ENCODE measurements at places on chromosomes 5 and 9.

- no peak for DNase-seq
Measured at GRCh38 chr9:126122901-126123616, 203.6 kb upstream of the MVB12B start.

GRCh38 chr9:98135938-98136337 lies 16.9 kb upstream of the TRIM14 start:
- DNase-seq, result no peak

DNA sequence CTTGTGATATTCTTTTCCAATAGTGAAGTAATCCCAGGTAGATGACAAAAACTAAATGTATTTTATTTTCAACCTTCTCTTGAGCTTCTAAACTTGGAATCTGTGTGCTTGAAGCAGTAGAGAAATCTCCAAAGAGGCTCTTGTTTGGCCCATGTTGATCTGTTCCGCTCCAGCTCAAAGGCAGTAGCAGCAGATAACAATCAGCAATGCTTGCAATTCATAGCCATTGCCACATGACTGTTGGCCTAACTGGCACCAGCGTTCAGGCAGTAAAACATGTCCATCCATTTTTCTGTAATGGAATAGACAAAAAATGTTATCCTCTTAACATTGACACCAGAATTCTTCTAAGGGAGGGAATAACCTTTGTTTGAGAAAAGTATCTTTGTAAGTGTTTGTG lies 270.7 kb upstream of the MSX2 start:
- no peak for DNase-seq

DNA sequence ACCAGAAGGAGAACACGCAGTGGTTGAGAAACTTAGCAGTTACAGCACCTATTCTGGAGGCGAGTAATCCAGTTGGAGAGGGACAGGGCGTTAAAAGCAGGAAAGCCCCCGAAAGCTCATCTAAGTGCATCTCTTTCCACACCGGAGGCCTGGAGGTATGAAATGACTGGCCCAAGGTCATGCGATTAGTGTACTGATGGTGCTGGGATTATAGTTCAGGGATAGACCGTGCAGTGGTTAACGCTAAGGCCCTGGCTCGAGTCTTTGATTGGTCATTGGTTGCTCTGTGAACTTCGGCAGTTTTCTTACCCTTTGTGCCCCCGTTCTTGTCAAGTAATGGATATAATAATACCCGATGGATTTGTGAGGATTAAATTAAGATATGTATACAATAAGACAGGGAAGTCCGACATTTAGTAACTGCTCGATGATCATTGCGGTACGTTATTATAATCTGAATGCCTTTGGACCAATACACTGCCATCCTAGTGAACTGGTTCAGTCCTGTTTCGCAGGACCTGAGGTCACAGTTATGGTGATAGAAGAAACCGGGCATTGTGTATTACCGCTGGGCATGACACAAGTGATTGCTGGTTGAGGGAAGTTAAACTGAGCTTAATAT lies 960 bp downstream of the CANX start:
- peak; percentile 36 for DNase-seq

GRCh38 chr5:80874162-80874561 lies 86.0 kb upstream of the RASGRF2 start:
- DNase-seq, result no peak

GRCh38 chr9:100700689-100701318 lies 122.9 kb downstream of the CAVIN4 start:
- DNase-seq, result peak; percentile 9

- no peak for DNase-seq
Measured at GRCh38 chr9:105485131-105485530, 37.3 kb downstream of the FSD1L start.

DNA sequence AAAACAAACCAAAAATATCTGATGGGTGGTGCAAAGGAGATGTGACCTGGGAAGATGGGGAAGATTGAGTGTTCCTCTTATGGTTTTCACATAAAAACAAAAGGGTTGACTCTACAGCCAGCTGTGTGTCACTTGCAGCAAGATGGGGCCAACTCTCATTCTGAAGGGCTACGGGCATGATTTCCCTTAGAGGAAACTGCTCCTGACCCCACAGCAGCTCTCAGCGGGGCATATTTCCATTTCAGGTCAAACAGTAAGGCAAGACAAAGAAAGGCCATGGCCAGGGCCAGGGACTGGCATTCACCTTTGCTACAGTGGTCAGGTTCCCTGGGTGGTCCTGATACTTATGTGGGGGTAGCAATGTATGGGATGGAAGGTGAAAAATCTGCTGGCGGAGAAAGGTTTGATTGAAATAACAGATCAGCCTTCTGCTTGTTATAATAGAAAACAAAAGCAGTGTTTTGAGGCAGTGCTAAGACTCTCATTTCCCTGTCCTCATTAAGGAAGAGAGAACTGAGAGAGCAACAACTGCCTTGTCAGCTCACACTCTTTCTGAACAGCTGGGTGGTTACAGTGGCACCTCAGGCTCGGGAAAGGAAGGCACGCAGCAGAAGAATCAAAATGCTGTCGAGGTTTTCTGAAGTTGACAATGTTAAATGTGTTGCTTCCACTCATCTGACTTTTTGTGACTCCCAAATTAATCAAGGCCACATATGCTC lies 120.7 kb upstream of the PCA3 start:
- DNase-seq, result no peak

GRCh38 chr5:146447734-146448380 lies 724 bp downstream of the TCERG1 start:
- DNase-seq, result peak; percentile 55

- no peak for DNase-seq
Measured at GRCh38 chr5:149608936-149609545, 27.7 kb downstream of the ARHGEF37 start.

- peak; percentile 62 for DNase-seq
Measured at GRCh38 chr5:142512043-142513042, 173.5 kb downstream of the FGF1 start.

DNA sequence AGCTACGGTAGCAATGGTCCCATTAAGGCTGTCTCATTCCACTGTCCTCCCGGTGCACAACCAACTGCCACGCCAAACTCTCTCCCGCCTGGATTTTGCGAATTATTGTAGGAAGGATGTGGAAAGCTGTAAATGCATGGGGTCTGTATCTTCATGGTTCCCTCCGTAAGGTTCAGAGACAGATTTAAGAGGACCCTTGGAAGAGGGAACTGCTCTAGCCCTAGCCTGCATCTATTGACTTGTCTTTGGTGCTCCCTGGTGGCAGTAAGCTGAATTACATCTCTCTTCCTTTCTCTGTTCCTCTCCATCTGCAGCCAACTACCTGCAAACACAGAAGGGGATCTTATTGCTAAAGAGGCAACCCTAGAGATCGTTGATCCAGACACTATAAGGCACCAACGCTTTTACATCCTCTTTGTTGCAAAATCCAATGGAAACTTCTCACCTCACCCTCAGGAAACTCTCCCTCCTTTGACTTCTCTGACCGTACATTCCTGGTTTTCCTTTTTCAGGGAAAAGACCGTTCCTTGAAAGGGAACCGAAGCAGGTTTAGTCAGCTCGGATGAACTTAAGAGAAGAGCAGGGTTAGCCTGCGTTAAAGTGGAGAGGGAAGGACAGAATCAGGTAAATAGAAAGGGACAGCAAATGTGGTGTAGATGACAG lies 11.9 kb downstream of the CAPSL start:
- peak; percentile 50 for DNase-seq

- no peak for DNase-seq
Measured at GRCh38 chr5:124045412-124045811, 533.4 kb downstream of the CSNK1G3 start.

DNA sequence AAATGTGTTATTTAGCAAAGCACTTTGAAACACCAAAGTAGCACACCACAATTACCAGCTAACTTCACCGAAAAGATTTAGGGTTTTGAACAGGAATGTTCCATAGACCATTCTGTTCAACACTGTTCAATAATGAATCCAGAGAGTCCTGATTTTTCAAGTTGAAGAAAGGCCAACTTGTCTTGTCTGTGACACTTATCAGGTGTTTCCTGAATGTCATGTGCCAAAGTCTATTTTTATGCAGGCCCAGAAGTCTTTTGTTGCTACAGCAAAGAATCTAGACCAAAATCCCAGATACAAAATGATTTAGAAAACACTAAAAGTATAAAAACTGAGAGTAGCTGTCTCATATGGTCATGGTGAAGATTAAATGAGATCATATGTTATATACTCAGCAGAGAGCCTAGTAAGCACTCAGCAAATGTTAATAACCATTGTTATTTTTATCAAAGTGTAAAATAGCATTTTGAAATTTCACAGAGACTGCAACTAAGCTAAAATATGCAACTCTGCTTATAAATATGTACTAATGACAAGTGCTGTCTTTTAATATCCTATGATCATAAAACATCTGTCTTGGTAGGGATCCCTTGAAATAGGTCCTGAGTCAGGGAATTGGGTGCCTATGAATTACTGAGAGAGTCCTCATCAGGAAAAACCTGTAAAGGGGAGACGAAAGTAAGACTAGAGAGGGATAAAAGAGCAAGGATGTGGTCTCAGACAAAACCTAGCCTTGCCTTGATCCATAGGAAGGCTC lies 122.4 kb upstream of the SLC12A2 start:
- no peak for DNase-seq

DNA sequence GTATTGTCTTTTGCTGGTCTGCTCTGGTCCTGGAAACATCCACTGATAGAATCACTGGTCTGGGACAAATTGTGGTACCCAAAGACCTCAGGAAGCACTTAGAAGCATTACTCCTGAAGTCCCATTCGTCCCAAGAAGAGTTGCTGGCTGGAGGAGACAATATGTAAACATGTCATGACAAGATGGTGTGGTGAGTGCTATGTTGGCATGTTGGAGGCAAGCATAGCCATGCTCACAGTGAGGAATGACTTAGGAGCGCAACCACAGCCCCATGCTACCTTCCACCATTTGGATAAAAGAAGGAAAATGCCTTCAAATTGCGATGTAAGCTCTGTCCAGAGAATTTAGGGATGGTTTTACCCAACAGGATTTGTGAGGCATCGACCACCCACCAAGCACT lies 115.8 kb upstream of the STC2 start:
- DNase-seq, result no peak

GRCh38 chr5:153641183-153641688 lies 150.8 kb downstream of the GRIA1 start:
- no peak for DNase-seq

GRCh38 chr5:145246961-145247744 lies 588.0 kb downstream of the PRELID2 start:
- DNase-seq, result peak; percentile 39

DNA sequence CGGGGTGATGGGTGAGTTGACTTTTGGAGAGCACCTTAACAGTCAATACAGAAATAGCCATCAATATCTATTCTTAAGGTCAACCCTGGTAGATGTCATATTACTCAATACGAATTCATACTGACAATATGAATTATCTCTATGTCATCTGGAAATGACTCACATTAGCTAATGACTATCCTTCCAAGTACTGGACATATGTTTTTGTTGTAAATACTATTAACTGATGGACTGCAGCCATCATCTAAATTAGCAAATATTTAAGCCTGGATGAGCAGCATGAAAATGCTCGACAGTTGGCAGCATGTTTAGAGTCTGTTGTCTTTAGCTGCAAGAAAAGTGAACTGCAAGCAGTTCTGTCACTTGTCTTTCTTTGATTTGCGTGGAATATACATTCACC lies 19.6 kb upstream of the ISOC1 start:
- no peak for DNase-seq

DNA sequence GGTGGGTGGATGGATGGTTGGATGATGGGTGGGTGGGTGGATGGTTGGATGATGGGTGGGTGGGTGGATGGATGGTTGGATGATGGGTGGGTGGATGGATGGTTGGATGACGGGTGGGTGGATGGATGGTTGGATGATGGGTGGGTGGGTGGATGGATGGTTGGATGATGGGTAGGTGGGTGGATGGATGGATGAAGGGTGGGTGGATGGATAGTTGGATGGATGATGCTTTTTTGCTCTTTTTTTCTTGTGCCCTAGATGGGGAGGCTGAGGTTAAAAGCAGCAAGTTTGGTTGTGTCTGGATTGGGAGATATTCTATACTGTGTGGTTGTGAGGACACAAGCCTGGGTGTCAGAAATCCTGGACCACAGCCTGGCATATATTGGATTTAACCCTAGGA lies 5.4 kb downstream of the LCN12 start:
- DNase-seq, result no peak

GRCh38 chr9:127219520-127219919 lies 45.1 kb upstream of the GARNL3 start:
- DNase-seq, result no peak

DNA sequence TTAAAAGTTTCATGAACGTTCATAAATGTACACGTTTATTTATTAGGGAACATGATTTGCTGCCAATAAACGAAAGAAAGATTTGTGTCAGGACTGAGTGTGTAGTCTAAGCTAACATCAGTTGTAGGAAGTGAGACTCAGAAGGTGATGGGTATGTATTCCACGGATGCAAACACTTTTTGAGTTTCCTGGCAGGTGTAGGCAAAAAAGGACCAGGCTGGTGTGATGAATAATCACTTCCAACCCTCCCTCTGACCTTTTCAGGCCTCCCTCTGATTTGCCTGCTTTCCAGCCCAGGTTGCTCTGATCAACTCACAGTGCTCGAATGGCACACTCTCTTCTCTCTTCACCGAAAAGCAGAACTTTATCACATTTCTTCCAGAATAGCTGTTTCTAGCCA lies 51.8 kb downstream of the BASP1 start:
- no peak for DNase-seq

GRCh38 chr5:142686210-142686734 lies 382 bp upstream of the FGF1 start:
- DNase-seq, result peak; percentile 40

DNA sequence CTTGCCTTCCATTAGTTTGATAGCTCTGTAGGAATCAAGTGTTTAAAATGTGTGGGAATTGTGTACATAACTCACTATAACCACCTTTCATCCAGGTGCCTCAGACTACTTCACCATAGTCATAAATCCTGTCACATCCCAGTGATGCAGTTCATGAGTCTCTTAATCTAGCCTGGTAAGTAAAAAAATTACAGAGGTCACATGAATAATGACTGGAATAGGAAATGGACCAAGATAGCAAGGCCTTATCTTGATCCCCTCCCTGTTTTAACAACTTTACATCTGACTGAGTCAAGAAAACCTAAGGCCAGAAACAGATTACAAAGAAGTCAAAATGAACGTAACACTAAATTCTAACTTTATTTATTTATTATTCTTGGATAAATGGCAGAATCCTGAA lies 1.5 kb upstream of the RNF145 start:
- DNase-seq, result no peak
